ENCODE measurements at places on chromosomes 3 and 15.

- no peak for DNase-seq
Measured at GRCh38 chr3:132399054-132399929, 18.0 kb upstream of the DNAJC13 start.

- DNase-seq, result no peak
Measured at GRCh38 chr3:180408654-180409053, 193.3 kb upstream of the TTC14 start.

GRCh38 chr3:144760831-144761230, 789.2 kb downstream of the DIPK2A start:
- no peak for DNase-seq

DNA sequence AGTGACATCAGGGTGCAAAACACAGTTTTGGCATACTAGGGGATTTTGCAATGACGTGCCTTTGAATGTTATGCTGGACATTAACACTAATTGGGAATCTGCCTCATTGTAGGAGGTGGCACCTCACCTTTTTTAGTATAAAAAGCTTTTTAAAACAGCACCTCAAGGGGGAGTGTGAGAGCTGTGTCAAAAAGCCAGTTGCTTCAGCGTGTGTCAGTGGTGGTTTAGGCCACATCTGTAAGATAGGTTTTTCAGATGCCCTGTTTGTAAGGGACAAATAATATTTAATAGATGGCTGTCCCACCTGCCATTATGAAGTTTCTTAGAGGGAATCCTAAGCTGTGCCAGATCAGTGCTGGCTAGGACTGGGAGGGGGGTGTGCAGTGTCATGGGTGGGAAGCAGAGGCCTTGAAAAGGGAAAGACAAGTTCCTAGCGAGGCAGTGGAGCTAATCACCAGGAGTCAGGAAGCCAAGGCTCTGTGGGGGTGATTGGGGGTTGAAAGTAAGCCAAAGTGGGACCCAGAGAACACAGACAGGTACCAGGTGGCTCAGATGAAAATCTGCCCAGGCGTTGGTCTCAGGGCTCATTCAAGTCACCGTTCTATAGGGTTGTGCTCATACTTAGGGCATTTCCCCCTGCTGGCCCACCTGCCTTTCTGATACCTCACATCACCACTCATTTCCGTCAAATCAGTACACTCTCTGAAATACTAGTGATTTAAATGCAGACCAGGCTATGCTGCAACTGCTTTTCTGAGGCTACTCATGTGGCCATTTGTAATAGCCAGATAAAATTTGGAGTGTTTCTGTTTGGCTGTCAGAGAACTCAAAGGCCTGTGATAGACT, 120.5 kb downstream of the BBX start:
- no peak for DNase-seq

GRCh38 chr15:78509726-78510312, 2.4 kb downstream of the HYKK start:
- no peak for DNase-seq

DNA sequence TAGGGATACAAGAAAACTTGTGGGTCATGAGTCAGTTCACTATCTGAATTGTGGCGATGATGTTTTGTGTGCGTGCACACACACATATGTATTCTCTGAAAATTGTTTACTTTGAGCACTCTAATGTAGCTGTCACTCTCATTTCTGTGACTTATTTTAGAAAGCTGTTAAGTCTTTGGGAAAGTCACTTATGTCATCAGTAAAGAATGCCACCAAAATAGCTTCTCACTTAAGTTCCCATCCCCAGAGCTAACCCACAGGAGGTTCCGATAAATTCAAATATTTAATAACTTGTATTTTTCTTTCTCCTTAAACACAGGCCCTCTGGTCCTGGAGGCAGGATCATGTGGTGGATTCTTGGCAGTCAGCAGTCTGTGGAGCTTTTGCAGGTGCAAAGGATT, 138.3 kb downstream of the LRIG1 start:
- no peak for DNase-seq

GRCh38 chr3:156429125-156429524, 125.8 kb downstream of the SSR3 start:
- no peak for DNase-seq

DNA sequence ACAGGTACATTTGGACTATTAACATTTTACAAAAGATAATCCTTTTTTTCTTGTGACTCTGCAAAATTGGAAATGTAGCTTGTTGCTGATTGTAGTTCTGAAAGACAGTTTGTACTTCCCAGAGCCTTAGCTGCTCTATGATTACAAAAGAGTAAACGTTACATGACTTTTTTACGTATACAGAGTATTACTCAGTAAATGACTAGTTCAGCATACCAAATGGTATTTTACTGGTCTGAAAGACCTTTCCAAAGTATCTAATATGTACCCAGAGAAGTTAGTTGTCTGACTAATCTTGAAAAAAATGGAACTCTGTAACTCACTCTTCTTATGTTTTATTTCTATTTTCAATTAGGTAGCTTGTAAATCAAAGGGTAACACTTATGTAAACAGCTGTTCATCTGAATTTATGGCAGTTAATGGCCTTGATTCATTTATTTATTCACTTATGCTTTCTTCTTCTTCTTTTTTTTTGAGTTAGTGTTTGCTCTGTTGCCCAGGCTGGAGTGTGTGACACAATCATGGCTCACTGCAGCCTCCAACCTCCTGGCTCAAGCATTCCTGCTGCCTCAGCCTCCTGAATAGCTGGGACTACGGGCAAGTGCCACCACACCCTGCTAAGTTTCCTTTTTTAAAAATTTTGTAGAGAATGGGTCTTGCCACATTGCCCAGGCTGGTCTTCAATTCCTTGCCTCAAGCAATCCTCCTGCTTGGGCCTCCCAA, 151.7 kb downstream of the C3orf38 start:
- no peak for DNase-seq

DNA sequence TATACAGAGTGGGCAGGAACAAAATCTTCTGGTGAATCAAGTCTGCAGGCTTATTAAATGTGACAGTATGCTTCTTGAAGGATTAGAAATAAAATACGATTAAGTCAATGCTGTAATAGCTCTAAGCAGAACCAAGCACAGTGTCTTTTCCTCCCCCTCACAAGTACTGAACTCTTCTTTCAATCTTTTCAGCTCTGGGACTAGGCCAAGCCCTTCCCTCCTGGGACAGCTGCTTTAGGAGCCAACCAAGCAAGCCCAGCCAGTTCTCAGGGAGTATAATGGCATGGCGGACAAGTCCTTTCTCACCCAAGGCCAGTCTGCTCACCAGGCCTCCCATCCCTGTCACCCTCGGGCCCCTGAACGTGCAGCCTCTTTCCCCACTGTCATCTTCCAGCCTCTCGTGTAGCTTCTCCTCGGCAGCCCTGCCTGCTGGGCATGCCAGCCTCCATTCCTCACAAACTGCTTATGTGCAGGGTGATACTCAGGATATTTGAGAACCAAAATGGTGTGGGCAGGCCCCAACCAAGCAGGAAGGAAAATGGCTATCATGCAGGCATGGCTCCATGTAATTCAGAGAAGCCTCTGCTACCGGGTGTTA, 8.4 kb upstream of the PPP1R2 start:
- DNase-seq, result no peak

GRCh38 chr3:53346922-53347260, 452 bp downstream of the DCP1A start:
- no peak for DNase-seq

DNA sequence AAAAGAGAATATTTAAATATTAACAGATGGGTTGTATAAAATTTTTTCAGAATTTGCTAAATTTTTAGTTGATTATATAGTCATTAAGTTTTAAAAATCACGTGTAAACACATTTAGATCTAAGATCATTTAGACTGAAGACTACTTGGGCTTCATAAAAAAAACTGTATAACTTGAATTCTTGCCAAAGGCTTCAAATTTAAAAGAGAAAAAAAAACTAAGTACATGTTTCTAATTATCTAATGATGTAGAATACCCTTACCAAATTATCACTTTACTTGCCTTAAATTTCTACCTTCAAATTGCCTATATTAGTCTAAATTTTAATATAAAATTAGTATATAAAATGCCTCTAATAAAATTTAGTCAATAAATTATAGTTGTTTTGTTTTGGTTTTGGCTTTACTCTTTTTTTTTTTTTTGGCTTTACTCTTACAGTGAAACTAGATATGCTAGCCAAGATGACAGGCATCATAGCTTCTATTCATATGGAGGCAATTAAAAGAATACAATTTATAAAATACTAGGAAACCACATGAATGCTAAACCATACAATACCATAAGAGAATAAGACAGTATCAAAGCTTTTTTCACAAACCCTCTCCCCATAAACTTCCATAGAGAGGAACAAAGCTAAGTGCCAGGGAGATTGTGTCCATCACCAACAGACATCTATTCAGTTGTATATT, 183.1 kb upstream of the KCNMB2 start:
- no peak for DNase-seq

DNA sequence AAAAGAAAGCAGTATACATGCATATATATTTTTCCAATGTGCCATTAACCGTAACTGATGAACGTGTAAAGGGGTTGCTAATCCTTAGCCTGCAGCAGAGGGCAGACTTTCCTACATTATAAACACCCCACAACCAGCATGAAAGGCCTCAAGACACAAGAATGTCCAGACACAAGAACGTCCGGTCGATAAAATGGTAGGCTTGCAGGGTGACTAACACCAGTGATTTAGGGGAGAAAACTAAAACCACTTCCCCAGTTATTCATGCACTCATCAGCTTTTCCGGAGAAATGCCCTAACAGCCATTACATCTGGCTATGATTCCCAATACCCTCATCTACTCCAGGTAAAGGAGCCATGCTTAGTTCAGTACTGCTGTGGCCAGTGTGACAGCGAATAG, 57.4 kb downstream of the LRTM1 start:
- no peak for DNase-seq

GRCh38 chr3:127324913-127325628, 37.2 kb upstream of the PRR20G start:
- no peak for DNase-seq

DNA sequence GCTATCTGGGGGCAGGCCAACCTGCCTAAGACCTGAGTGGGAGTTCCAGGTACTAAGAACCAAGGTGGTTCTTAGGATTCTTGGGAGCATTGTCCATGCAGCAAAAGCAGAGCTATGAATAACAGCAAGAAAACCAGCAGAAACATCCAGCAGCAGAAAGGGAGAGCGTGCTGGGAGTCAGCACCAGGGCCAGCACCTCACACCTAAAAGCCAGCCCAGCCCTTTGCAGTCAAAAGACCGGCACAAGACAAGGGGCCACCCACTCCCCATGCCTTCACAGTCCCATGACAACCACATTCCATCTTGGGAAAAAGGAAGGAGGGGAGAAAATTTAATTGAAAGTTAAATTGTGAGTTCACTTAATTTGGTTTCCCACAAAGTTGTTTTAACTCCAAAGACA, 364.9 kb downstream of the AGBL1 start:
- no peak for DNase-seq

DNA sequence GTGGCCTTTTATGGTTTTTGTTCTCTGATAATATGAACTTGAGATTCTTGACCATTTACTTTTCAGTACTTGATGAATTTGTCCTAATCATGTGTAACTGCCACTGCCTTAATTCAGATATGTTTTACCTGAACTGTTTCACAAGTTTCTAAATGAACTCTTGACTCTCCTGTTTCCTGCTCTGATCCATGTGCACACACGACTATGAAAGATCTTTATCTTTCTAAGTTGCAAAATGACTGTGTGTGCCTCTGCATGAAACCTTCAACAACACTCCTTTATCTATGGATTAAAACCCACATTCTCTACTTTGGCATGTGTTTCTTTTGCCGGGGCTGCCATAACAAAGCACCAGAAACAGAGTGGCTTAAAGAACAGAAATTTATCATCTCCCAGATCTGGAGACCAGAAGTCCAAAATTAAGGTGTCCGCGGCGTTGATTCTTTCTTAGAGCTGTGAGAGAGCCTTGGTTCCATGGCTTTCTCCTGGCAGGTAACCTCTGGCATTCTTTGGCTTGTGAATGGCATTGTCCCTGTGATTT, 275.0 kb downstream of the ADAMTSL3 start:
- no peak for DNase-seq

DNA sequence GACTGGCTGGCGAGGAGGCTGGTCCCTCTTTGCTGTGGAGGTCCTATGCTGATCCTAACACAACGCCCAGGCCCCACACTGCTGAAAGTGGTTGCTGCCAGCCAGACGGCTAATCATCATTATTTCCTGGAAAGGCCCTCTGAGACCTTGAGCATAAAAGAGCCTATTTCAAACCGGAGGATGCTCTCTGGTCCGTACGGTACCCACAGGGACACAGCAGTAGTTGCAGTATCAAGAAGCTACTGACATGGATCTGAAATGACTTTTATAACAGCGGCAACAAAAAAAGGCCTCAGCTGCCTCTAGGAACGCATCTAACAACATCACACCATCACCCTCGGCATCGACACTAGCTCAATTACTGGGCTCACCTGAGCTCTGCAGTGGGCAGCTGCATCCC, 59.1 kb upstream of the FOXB1 start:
- DNase-seq, result no peak

- DNase-seq, result no peak
Measured at GRCh38 chr15:31293655-31294054, 33.0 kb upstream of the KLF13 start.

DNA sequence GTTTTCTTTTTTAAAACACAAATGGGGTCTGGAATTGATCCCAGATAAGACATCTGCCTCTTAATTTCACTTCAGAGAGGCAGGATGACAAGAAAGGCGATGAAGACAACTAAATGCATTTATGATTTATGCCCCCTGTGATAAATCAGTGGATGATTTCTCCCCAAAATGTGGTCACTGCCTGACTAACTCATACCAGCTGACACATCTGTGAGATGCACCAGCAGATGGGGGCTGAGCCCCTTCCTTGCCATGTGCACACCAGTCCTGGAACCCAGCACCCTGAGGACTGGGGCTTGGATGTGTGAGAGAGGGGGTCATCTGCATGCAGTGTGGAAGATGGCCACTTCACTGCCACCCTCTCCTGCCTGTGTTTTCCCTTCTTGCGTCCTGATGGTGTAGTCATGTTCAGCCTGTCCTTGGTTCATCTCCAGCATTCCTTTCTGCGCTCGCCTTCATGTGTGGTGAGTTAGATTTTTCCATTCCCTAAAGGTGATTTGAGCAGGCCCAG, 264.3 kb downstream of the LRTM1 start:
- no peak for DNase-seq

DNA sequence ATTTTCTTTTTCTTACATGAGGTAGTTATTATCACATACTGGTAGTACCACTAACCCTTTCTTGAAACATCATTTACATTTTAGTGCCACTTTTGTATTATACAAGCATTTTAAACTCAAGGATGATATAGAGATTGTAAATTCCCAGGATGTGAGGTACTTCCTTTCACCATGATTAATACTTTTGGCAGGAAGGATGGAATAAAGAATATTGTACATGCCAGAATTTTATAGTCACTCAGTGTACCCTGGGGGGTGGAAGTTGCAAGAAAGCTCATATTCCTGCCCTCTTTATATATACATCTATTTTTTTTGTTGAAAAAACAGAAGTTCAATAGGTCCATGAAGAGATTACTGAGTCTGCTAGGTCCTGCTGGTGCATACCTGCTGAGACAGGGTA, 141.0 kb upstream of the PLSCR5 start:
- no peak for DNase-seq

GRCh38 chr3:183493296-183494045, 62.0 kb downstream of the KLHL6 start:
- no peak for DNase-seq

All from stimulated activated CD4-positive, alpha-beta T cell treated with anti-CD3 and anti-CD28 coated beads, Interleukin-2, amount 100 ng/mL, for 4 hours (primary cell).